HEK293T (cell line): ENCODE measurements at places on chromosomes 4 and X.

- DNase-seq: no peak
These were observed 3.2 kb downstream of the PRDM5 start for GRCh38 chr4:120919358-120919757.

DNA sequence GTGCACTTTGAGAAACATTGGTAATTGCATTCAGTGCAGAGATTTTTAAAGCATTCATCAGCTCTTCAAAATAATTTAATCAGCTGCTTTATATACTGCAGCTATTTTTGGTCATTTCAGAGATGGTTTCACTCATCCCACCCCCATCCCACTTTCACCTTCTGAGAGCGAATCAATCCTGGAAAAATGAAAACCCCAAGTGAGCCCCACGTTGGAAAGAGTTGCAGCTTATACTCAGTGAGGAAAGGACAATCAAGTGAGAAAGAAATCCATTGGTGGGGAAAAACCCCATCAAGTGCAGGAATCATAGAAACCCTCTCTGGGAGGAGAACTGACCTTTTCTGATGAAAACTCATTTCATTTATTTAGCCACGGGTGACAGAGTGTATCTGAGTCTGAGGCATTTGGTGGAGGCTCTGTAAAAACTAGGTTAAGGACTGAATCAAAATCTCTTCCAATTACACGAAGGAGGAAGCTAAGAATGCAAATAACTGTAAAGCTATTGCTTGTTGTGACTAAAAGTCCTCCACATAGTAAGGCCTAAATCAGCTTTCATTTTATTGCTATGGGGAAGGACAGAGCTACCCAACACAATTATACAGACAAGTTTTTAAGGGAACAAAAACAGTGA lies 240.4 kb upstream of the PGRMC2 start:
- no peak for DNase-seq

DNA sequence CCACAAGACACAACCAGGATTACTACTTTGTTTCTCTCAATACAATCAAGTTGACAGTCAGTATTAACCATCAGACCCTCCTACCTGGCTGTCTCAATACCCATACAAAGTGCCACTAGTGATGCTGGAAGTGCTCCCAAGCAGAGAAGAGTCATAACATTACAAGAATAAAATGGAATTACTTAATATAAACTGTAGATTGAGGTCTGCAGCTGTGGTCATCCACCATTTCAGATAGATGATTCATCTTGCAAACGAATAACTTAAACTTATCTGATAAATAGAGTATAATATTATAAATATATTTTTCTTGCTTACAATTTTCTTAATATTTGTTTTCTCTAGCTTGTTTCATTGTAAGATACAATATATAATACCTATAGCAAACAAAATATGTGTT lies 1034.2 kb upstream of the PCDH10 start:
- no peak for DNase-seq

- DNase-seq: no peak
These were observed 241.1 kb downstream of the AFAP1 start for GRCh38 chr4:7698584-7698983.

GRCh38 chr4:177987896-177988295 lies 545.7 kb upstream of the AGA start:
- no peak for DNase-seq

DNA sequence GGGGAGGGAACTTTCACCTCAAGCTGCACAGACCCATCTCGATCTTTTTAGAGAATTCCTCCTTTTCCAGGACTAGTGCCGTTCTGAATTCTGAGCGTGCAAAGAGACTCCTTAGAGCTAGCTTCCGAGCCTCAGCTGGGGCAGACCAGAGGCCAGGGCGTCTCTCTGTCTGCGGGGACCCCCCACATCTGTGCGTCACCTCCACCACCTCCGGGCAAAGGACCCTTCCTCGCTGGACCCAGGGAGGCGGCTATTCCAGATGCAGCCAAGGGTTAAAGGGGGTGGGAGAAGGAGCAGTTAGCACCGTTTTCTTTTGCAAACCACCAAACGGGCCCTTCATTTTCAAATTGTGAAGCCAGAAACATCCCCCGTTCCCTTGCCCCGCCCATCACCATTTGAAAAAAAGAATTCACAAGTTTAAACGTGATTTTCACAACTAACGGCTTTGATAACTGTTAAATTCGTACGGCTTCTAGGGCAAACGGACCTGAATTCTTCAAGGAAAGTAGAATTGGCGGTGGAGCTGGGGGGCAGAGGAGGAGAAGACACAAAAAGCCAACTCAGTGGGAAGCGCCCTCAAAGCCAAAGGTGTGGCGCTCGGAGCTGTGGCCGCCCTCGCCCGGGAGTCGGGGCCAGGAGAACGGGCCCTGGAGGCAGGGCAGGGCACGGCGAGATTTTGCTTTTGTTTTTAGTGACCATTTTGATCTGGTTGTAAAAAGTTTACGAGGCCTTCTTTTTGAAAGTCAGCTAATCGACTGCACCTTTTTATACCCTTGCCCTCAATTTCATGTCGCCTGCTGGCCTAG lies 3.3 kb upstream of the PDGFRA start:
- DNase-seq: no peak

- no peak for DNase-seq
These were observed 41.4 kb downstream of the GUCY2F start for GRCh38 chrX:109440475-109440874.

DNA sequence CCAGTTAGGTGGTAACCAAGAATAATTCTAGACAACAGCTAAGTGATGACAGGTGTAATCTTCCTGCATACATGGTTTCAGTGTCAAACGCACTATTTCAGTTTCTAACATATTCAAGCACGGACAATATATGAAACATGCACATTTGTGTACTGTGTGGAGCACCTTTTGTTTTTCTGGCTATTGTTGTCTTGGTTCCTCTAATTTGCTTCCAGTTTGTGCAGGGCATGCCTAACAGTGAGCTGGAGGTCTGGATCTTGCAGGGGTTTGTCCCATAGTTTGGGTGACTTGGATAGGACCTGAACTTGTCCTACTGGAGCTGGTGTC lies 70.5 kb upstream of the TBC1D9 start:
- no peak for DNase-seq

- DNase-seq: no peak
These were observed 31.5 kb downstream of the CASP3 start for GRCh38 chr4:184617600-184618196.

GRCh38 chr4:176534566-176534965 lies 214.8 kb downstream of the SPCS3 start:
- no peak for DNase-seq

DNA sequence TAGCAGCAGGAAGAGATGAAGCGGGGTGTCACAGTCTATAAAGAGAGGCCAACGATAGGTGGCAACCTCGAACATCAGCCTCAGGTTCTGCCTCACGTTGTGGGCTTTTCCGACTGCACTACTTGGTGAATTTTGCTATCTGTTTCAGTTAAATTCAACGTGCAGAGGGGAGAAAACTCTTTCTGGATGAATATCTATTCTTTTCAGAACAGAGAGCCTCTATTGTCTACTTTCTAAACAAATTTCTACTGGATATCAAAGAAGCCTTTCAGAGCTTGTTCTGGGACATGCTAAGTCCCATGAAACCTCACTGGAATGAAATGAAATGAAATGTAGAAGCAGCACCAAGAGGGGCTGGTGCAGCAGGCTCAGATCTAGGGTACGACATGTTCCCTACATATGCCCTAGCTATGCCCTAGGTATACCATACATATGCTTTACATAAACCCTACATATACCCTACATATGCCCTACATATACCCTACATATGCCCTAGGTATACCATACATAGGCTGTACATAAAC lies 116.5 kb upstream of the TRIM2 start:
- DNase-seq: no peak
